ENCODE measurements at places on chromosomes 4 and X.

DNA sequence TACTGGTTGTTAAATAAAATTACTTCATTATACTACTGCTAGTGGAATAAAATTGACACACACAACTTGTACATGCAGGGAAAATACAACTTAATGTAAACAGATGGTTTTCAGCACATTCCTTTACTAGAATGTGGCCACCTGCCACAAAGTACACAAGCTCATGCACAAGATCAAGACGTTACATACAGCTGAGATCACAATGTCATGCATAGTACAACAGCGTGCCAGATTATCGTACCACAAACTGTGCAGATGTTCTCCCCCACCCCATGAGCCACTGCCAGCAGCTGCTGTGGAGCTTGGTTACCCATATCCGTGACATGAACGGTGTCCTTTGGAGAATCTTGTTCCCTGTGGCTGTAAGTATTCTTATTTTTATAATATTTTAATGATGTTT lies 27.7 kb downstream of the FBXO8 start:
- peak; percentile 28 for DNase-seq

DNA sequence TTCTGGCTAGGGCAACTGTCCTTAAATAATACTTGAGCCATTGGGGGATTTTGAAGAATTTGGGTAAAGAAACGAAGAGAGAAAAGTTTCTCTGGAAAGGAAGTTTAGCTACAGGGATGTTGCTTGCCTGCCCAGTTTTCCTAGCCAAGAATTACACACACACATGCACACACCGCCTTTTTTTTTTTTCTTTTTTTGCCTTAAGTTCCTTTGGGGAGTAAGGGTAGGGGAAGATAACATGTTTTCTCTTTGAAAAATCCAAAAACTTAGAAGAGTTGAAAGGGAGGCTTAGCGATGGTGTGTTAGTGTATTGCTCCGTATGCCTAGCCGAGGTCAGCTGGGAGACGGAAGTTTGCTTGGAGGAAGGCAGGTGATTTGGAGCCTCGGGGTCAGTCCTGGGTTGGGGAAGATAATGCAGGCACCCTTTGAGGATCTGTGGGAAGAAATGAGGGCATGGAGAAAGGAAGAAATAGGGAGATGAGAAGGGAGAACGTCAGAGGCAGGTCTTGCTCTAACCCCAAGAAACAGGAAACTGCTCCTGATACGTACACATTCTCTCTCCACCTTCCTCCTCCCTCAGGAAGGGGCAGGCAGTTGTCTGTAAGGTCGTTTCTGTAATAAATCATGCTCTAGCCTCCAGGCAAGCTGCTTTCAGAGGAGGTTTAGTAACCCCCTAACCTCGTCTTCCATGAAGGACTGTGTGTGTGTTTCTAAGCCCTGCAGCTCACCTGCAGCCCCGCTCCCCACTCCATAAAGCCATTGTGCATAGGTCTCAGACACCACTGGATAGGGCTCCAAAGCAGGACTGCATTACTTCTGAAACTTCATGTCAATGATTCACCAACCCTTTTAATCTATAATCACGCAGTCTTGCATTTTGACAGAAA lies 10.5 kb downstream of the KLF3 start:
- peak; percentile 27 for DNase-seq

GRCh38 chr4:139942241-139942640 lies 211.7 kb downstream of the MAML3 start:
- no peak for DNase-seq

- DNase-seq, result peak; percentile 86
These were observed 18.0 kb upstream of the CYP2U1 start for GRCh38 chr4:107913283-107913899.

GRCh38 chrX:118239913-118240698 lies 105.8 kb upstream of the WDR44 start:
- DNase-seq, result peak; percentile 37

- no peak for DNase-seq
These were observed 1408.0 kb downstream of the RAPGEF2 start for GRCh38 chr4:160510928-160511327.

DNA sequence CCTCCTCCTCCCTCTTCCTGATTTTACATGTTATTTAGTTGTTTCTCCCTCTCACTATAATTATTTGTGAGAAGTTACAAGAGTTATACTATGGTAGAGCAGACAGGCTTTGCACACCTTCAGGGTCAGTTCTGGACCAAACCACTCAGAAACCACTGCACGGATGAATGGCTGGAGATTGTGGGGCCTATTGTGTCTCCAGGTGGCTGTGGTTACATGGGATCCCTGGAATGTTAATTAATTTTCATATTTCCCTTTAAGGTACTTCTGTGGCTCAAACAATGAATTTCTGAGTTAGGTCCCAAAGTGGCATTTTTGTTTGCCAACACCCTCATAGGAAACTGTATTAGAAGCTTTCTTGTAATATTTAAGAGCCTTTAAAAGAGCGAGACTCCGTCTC lies 151.9 kb downstream of the BMPR1B start:
- no peak for DNase-seq

Measured in foreskin fibroblast (primary cell).